Astrocyte (in vitro differentiated cells and primary cell): ENCODE measurements at places on chromosomes 16 and 17.
A peak's percentile ranks its signal among the peaks of the same experiment; 100 is the strongest.

- DNase-seq: no peak
These were observed 505.4 kb upstream of the RBFOX1 start for GRCh38 chr16:6827267-6827666.

GRCh38 chr17:42695500-42695899 is 13.2 kb downstream of the CNTNAP1 start:
- DNase-seq: no peak

DNA sequence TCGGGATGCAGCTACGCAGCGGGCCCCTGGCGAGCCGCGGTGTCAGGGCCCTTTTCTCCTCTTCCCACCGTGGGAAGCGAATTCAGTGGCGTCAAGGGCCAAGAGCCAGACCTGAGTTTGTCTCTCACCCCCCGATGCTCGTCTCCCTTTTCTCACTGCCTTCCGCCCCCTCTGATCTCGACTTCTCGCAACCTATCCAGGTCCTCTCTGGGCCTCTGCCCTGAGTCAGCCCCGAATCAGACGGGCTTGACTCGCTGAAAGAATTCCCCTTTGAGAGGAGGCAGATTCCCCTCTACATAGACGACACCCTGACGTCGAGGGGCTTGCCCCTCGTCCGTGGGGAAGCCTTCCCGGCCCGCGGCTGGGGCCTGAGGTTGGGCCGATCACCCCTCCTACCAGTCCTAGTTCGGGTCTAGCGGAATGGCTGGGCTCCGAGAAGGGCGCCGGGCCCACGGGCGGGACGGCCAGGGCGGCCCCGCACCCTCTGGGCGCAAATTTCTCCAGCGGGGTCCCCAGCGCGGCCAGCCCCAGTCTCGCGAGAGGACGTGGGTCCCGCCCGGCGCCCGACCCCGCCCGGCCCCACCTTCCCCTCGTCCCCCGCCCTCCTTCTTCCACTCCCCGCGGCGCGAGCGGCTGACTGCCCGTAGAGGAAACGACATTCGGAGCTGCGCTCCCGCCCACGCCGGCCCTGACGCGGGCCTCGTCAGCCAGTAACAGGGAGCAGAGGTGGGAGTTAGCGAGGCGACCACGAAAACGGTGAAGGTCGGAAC is at the start of gene GGNBP2:
Gene GGNBP2 (plus strand): TSS at position 613 of the 770 bp plus-strand sequence. CDS start 806 bp downstream, outside the sequence.
- peak; percentile 90 for DNase-seq

DNA sequence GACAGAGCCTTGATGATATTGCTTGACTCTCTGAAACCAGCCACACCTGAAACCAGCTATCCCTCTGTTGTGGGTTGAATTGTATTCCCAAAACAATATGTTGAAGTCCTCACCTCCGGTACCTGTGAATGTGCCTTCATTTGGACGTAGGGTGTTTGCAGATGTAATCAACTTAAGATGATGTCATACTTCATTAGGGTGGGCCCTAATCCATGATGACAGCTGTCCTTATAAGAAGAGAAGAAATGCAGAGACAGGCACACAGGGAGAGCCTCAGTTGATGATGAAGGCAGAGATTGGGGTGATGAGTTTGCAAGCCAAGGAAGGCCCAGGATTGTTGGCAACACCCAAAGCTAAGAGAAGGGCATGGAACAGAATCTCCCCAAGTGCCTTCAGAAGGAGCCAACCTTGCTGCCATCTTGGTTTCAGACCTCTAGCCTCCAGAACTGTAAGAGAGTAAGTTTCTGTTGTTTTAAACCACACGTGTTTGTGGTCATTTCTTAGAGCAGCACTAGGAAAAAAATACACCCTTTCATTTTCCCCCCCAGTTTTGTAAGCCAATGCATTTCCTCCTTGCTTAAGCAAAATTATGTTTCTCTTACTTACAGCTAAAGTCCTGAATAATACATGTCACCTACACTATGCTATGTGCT is 29.4 kb upstream of the MYH10 start:
- no peak for DNase-seq

DNA sequence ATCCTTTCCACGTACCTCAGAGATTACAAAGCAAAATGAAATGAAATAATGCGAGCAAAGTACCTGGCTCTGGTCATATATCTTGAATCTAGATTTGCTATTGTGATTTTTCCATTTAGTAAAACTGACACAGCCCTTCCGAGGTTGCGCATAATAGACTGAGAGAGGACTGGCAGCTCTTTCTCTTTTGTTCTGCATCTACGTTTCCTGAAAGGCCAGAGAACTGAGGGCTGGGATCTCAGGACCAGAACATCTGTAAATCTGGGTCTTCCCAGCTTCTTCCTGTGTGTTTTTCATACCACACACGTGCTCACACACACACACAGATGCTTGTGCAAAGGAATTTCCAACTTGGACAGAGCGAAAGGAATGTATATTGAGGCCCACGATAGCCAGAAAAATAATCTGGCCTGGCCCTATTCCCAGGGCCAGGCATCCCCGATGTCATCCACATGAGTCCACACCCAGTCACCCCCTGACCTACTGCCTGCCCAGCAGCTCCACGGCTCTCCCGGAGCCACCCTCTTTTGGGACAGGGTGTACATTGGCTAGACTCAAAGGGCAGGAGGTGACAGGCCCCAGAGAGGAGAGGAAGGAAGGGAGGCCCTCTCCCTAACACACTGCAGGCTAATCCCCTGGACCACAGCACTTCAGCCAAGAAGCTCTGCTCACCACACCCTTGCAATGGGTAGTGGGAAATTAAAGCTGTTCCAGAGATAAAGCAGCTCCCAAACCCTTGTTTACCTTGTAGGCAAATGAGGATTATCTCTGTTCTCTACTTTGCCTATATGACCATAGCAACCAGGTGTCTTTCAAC is 41.8 kb downstream of the NOL11 start:
- DNase-seq: peak; percentile 8

DNA sequence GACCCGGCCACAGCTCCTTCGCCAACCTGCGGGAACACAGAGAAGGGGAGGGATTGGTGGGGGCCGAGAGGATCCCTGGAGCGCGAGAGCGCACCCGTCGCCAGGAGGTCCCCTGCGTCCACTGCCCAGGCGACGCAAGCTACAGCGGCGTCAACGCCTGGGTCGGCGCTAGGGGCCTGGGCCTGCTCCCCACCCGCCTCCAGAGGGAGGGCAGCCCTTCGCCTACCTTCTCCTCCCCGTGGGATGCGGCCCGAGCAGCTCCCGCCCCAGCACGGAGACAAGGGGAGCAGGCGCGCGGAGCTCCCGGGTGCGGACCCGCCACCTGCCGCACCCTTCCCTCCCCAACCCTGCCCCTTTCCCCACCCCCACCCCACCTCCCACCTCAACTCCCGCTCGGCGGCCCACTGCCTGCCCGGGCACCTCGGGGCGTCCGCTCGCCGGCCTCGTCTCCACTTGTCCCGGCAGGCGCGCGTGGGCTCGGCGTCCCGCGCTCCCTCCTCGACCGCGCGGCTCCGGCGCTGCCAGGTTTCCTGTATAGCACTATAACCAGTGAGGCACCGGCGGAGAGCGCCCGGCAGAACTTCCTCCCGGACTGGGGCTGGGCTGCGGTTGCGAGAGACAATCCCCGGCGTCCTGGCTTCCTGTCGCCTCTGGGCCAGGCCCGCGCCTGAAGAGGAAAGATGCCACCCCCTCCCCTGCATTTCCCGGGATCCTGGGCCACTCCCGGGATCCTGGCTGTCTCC is 119.1 kb upstream of the SMURF2 start:
- peak; percentile 14 for DNase-seq

GRCh38 chr16:1125471-1125870 is 27.4 kb upstream of the CACNA1H start:
- peak; percentile 55 for DNase-seq

DNA sequence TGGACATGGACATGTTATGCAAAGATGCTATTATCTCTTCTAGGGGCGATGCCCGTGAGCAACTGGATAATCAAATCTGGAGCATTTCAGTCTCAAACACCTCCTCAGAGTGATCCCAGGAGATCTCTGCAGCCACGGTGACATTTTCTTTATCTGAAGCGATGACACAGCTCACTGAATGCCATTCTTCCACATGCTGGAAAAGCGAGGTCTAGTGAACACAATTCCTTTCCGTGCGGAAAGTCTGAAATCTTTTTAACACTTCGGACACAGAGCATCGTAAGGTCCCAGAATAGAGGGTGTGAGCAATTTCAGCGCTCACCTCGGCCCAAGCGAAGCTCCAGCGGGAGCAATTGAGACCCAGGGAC is 531 bp upstream of the HASPIN start:
- DNase-seq: no peak

- no peak for DNase-seq
These were observed 12.8 kb upstream of the CLEC18C start for GRCh38 chr16:70160821-70161220.

DNA sequence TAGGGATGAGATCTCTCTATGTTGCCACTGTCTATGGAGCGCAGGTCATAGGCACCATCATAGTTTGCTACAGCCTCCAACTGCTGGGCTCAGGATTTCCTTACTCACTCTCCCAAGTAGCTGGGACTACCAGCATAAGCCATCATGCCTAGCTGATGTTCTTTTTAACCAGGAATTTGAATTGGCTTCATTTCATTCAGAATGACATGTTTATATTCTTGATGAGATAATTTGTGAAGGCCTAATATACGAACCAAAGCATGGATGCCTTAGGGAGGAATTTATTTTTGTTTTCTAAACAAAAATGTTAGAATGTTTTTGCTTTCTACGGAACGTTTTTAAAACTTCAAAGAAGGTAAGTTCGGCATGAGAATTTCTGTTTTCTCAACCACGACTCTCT is 71.6 kb downstream of the HS3ST3B1 start:
- DNase-seq: no peak

DNA sequence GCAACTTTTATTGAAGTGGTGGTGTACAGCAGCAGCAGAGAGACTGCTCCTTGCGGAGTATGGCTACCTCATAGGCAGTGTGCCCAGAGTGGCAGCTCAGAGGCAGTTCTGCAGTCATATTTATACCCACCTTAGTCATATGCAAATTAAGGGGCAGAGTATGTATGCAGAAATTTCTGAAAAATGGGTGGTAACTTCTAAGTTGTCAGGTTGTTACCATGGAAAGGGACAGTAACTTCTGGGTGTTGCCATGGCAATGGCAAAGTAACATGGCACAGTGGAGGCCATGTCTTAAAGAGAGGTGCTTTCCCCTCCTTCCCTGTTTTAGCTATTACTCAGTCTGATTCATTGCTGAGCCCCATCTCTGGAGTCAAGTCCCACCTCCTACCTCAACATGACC is 53.4 kb downstream of the MEOX1 start:
- peak; percentile 38 for DNase-seq

DNA sequence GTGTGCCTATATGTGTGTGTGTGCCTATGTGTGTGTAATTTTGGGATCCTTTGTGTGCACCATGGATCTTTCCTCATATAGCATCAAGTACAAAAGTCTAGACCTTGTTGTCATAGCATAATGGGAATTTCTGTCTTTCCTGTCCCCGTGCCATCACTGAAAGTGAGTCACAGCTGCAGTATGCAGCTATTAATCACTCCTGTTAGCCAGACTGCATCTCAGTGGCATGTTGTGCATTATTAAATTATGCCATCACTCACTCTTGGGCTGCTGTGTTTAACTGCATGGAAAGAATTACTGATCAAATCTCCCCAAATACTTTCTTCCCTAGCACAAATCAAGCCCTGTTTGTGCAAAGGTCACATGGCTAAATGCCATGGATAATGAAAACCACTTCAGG is 92.4 kb downstream of the CBLN1 start:
- no peak for DNase-seq

GRCh38 chr17:4739122-4740024 is at the start of the genes CXCL16 and ZMYND15:
Gene CXCL16 (minus strand): TSS chr17:4739928. CDS start chr17:4739339, 589 bp downstream.
Gene ZMYND15 (plus strand): TSS chr17:4739833. CDS start chr17:4740549, 716 bp downstream.
- peak; percentile 23 for DNase-seq

- DNase-seq: peak; percentile 41
These were observed 9.2 kb downstream of the PIGQ start for GRCh38 chr16:578870-579405.

DNA sequence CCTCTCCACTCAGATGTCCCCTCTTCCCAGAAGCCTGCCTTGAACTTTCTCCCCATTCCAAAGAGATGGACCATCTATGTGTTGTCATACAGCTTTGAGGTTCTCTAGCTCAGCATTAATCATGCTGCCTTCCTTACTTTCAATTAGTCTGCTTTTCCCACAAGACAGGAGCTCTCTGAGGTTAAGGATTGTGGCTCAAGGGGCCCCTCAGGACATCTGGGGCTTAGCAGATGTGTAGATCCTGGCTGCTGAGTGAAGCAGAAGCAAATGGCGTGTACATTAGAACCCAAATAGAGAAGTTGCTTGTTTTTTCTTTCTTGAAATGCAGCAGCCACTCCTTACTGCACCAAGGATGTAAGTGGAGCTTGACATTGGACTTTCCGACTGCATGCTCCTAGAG is 330.5 kb upstream of the TNRC6C start:
- no peak for DNase-seq

- DNase-seq: no peak
These were observed 34.3 kb upstream of the SLC12A3 start for GRCh38 chr16:56830669-56831068.

GRCh38 chr17:3754458-3755334 is 31.0 kb downstream of the HASPIN start:
- no peak for DNase-seq

GRCh38 chr17:44002141-44002848 is 2.1 kb upstream of the NAGS start:
- DNase-seq: peak; percentile 30

DNA sequence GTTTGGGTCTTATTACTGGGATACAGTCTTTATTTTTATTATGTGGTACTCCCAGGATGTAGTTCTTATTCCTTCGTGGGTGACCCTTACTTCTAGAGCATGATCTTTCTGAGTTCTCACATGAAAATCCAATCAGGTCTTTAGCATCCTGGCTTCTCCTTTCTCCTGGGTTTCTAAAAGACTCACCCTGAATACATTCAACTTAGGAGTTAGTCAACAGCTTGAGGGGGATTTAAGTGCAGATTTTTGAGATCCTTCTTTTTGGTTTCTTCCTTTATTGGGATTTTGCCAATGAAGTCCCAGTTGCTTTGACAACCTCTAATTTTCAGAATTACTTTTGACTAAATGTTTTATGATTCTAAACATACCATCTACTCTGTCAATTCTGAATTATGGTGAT is 68.2 kb downstream of the SIAH1 start:
- DNase-seq: no peak

DNA sequence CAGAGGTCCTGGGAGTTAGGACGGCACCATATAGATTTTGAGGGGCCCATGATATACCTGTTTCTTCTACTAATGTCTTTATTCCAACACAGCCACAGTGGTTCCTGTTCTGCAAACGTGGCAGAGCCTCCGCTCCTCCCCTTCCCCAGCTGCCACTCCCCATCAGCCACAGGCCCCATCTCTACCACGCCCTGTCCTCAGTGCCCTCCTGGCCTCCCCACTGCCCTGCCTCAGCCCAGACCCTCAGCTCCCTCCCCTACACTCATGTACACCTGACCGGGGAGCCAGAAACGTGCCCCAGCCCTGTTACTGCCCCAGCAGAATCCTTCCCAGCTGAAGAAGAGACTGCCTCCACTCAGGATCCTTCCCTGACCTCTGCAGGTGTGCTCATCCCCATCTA is 11.9 kb upstream of the RBFOX3 start:
- DNase-seq: no peak

DNA sequence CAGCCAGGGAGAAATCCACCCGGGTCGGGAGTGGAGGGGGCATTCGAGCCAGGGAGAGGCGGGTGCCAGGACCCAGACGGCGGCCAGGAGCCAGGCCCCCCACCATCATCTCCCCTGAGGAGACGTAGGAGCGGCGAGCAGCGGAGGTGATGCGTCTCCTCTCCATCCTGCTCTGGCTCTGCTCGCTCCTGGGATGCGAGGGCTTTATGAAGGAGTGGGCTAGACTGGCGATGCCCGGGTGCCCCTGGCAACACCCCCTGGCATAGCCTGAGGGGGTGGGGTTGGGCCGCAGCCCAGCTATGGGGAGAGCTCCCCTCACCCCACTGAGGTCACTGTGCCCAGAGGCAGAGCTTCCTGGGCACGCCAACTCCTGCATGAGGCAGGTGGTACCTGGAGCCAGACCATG is at the start of gene GFAP:
Gene GFAP (minus strand): TSS at position 180 of the 406 bp plus-strand sequence. CDS start 14 bp downstream, at position 166.
- DNase-seq: no peak
